ENCODE measurements at places on chromosomes 12 and 14. TPM values are rescaled to one million over a fixed set of nuclear protein-coding genes. Genes with fewer than 3 reads are reported as not detected.

DNA sequence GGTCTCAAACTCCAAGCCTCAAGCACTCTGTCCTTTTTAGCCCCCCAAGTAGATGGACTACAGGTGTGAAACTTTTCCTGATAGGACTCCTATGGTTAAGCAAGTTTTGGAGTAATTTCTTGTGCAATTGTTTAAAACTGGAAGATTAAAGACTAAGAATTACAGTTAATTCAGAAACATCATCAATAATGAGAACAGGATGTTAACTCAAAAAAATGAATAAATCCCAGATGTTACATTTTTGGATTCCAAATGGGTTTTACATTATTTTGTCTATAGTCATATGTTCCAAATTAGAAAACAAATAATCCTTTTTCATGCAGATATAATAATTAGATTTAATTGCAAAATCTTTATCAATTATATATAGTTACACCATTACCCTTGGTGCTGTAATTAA lies 24.4 kb upstream of the KITLG start:
- no peak for DNase-seq

GRCh38 chr12:74455429-74455828 lies 82.2 kb upstream of the ATXN7L3B start:
- DNase-seq, result no peak

DNA sequence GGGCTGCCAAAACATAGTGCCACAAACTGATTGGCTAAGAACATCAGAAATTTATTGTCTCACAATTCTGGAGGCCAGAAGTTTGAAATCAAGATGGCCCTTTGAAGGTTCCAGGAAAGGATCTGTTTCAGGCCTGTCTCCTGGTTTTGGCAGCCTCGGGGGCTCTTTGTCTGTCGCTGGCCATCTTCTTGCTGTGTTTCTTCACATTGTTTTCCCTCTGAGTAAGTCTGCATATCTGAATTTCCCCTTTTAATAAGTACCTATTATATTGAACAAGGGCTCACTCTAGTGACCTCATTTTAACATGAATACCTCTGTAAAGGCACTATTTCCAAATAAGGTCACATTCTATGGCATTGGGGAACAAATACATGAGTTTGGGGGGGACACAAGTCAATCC lies 467.1 kb upstream of the MGAT4C start:
- no peak for DNase-seq

GRCh38 chr14:44613061-44613712 lies 106.1 kb upstream of the FSCB start:
- DNase-seq, result no peak

OGFOD2 gene
- 7.7 TPM for polyA plus RNA-seq
